ENCODE measurements at places on chromosomes 2 and 18.

DNA sequence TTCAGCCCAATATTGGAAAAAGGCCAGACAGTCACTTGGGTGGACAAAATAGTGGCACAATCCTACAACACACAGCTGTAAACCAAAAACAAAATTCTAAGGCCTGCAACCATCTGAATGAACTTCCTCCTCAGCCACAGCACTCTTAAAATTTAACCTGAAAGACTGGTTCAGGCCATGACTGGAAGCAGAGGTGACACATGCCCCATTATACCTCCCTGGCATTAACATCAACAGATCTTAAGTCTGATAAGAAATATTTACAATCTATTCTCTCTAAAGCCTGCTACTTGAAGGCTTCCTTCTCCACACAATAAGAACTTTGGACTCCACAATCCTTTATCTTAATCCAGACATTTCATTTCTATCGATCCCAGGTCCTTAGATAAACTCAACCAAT is 192.4 kb upstream of the LRP1B start:
- DNase-seq: no peak

- DNase-seq: no peak
These were observed 134.6 kb upstream of the KLHL29 start for GRCh38 chr2:23250371-23250770.

- DNase-seq: no peak
These were observed 131.3 kb upstream of the GPC1 start for GRCh38 chr2:240303896-240304745.

- DNase-seq: no peak
These were observed 654.3 kb downstream of the METTL4 start for GRCh38 chr18:1916869-1917523.

- DNase-seq: no peak
These were observed 725 bp downstream of the FIGN start for GRCh38 chr2:163734881-163735684.

- DNase-seq: no peak
These were observed 107.7 kb upstream of the CDC42EP3 start for GRCh38 chr2:37779139-37779538.

GRCh38 chr18:30618567-30618966 is 424.0 kb downstream of the DSC3 start:
- DNase-seq: no peak

DNA sequence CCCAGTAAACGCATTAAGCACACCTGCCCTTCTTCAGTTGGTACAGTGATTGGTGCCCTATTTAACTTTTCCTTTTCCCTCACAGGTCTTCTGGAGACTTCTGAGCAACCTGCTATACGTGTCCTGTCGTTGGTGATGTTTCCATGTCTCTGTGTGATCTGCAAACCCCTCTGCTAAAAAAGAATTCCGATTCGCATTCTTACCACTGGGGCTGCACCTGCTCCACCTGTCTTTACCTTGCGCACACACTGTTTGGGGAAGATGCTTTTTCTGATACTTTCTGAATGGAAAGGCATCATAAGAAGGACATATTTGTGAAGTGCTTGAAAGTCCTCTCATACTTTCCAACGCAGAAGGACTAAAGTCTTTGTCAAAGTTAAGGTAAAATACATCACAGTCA is 323.9 kb upstream of the SOX11 start:
- no peak for DNase-seq

DNA sequence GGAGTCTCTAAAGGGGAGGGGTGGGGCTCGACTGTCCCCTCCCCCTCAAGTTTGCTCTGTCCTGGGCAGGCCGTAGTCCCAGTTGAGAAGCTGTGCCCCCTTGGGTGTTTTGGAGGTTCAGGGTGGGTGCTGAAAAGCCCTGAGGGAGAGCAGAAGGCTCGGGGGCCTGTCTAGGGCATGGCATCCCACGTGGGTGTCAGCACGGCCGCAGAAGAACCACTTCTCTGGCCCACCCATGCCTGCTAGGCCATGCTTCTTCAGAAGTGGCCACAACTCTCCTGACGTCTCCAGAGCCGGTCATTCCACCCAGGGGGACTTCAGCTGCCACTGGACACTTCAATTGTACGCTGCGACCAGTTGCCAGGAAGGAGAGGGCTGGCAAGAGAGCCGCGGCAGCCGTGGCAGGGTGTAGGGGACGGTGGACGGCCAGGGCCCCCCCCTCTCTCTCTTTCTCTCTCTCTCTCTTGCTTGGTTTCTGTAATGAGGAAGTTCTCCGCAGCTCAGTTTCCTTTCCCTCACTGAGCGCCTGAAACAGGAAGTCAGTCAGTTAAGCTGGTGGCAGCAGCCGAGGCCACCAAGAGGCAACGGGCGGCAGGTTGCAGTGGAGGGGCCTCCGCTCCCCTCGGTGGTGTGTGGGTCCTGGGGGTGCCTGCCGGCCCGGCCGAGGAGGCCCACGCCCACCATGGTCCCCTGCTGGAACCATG is at the start of gene INPP5D:
Gene INPP5D, plus strand, starts transcription at position 546 of the 704 bp plus-strand sequence. Its CDS starts 137 bp downstream, at position 683.
- DNase-seq: peak; percentile 50

- no peak for DNase-seq
These were observed 42.1 kb upstream of the CREG2 start for GRCh38 chr2:101429453-101429852.

DNA sequence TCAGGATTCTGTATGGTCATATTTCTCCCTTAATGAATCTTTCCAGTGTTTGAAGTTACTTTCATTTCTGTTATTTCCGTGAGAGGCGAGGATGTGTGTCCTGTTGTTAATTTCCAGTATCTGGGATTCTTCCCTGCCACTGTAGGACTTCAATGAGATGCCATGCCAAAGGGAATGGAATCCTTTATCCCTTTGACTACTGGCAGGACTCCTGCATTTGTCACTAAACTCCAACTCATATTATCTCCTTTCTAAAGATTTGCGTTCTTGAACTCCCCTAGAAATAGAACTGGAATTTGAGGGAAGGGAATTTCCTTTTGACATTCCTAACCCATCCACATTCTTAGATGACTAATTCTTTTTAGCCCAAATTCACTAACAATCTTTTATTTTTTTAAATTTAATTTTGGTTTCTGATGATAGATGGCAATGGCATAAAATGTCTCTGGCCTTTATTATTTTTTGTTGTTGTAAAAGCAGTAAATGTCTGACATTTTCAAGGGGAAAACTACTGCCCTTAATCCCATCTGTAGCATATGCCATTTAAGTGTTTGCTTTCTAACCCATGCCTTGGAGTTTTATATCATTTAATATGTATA is 87.8 kb upstream of the EML6 start:
- DNase-seq: no peak

DNA sequence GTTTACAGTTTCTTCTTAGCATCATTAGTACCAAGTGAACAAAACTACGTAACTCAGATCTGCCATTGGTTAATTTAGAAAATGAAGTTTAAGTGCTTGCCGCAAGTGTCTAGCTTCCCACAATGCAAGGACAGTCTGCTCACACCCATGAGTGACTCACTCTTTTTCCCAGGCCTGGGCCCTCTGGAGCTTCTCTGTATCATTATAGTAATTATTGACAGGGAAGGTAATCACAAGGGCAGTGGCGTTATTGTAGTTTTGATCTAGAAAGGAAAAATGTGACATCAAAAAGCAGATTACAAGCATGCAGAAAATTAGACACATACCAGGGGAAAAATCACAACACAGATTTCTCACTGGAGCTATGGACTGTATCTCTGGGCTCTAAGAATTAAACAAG is 38.5 kb downstream of the NPC1 start:
- DNase-seq: no peak

DNA sequence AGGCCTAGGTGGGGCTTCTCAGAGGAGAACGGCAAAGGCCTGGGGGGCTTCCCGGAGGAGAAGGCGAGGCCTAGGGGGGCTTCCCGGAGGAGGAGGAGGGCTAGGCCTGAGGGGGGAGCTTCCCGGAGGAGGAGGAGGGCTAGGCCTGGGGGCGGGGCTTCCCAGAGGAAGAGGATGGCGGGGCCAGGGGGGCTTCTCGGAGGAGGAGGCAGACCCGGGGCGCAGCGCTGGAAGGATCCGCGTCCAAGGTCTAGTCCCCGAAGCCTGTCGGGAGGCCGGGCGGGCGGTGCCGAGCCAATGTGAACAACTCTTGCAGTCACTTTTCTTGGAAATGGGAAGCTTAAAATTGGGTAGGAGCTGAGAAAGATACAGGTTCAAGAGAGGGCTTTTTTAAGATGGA is 30.0 kb upstream of the TUBA3D start:
- no peak for DNase-seq

GRCh38 chr2:16745466-16745865 is 79.8 kb upstream of the CYRIA start:
- DNase-seq: no peak

All from central memory CD8-positive, alpha-beta T cell (primary cell).